ENCODE measurements at places on chromosomes 3 and 15.
A peak's percentile ranks its signal among the peaks of the same experiment; 100 is the strongest.

GRCh38 chr15:60006203-60006862 is 2.2 kb downstream of the FOXB1 start:
- no peak for DNase-seq

GRCh38 chr15:27045796-27046195 is 74.8 kb downstream of the GABRG3 start:
- no peak for DNase-seq

DNA sequence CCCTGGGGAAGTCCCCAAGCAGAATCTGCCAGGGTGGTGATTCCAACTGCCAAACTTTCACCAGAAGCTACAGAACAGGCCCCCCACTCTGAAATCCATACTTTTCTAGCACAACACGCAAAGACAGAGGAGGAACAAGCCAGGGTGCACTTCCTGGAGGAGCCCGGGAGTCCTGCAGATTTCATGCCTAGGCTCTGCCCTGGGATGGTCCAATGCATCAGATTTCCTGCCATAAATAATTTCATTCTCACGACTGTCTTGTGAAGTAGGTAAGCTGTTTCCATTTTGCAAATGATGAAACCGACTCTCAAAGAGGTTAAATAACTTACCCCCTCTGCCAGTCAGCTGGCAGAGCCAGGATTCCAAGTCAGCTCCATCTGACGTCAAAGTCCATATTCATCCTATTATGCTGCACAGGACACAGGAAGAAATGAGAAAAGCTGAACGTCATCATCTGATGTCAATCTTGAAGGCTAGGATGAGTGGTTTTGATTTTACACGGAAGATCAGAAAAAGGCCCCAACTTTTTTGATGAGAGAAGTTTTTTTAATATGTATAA is 134.8 kb upstream of the IGF1R start:
- no peak for DNase-seq

DNA sequence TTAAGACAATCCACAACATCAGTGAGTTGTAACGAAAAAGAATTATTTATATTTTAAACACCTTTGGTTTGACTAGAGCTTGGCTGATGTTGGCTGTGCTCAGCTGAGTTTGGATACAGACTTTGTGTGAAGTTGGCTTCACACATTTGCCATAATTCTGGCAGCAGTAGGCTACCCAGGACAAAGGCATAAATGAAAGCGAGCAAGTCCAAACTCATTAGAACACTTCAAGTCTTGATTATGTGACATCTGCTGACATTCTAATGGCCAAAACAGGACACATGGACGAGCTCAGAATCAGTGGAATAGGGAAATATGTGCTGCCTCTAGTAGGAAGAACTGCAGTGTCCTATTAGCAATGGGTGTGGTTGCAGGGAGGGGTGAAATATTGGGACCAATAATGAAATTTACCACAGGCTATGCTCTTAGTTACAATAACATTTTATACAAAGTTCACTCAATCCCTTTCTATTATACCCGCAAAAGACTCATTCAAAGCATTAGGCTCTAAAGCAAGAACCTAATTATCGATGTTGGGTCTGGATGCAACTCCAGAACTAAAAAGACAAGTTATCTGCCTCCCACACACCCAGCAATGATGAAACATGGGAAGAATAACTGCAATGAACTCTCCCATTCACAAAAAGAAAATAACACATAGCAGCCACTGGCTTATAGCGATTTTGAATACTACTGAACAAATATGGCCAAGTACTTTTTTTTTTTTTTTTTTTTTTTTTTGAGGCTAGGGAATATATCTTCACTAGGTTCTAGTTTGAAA is 493.9 kb upstream of the RASGRP1 start:
- DNase-seq = no peak

DNA sequence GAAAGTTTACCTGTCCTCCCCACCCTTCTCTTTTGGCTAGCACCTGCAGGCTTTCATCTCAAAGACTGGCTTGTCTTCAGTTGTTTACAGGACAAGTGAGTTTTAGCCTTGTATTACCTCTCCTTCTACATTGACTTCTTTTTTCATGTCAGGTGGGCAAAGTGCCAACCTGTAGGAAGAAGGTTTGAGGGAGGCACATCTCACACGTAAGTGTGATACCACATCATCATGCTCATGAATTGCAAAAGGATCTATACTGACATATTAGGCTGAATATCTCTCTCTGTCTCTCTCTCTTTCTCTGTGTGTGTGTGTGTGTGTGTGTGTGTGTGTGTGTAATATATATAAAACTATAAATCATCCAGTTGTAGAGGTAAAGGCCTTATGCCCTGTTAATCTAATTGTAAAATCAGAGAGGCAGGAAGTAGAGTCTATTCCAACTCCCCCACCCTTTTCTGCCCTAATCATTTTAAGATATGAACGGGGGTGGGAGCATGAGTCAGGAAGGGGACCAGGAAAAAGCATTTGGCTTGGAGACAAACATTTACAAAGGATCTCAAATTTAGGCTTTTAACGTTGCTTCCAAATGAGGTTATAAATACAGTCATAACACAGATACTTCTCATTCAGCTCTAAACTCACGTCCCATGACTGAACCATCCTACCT is 107.0 kb upstream of the PFN2 start:
- DNase-seq = no peak

- DNase-seq = no peak
These were observed 25.3 kb downstream of the FBXO22 start for GRCh38 chr15:75928680-75929608.

GRCh38 chr15:54520616-54521015 is 542.4 kb downstream of the UNC13C start:
- DNase-seq = no peak

GRCh38 chr15:74156678-74157411 is 16.7 kb upstream of the ISLR start:
- DNase-seq = no peak

GRCh38 chr3:134807189-134807588 is 12.1 kb downstream of the EPHB1 start:
- peak; percentile 67 for DNase-seq

DNA sequence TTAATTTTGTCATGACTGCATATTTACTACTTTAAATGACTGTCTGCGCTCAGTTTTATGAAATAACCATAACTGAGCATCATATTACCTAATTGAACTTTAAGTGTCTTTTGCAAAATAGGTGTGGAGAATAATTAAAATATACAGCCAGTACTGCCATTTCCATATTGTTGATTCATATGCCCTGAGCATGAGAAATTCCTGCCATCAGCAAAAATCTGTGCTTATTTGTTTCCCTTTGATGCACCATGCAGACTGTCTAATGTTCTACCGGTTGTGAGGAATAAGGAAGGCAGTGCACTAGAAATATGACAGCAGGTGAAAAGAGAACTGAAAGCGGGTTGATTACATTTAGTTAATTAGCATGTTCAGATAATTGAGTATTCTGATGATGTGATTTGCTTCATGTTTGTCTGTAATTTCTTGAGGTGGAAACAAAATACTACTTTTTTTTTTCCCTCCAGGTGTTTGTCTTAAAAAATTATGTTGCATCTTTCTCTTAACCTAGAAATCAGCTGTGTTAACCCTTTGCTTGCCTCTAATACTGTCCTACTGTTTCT is 229.4 kb upstream of the AZI2 start:
- DNase-seq = no peak

- no peak for DNase-seq
These were observed 130.6 kb downstream of the STAG1 start for GRCh38 chr3:136621628-136622027.

DNA sequence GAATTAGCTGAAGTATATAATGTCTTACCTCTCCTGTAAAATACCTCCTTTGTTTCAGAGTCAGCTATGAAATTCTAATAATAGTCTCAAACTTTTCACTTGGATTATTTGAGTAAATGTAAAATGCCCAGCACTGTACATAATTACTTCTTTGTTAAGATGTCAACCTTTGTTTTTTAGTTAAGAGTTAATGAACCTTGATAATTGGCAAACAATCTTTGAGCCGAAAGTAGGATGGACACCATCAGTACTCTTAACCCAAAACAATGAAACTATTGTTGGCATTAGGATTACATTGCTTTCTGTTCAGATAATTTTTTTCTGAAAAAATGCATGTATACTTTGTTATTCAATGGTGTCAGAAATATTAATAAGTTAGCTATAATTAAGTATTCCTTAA is 3.0 kb upstream of the NECTIN3 start:
- no peak for DNase-seq

DNA sequence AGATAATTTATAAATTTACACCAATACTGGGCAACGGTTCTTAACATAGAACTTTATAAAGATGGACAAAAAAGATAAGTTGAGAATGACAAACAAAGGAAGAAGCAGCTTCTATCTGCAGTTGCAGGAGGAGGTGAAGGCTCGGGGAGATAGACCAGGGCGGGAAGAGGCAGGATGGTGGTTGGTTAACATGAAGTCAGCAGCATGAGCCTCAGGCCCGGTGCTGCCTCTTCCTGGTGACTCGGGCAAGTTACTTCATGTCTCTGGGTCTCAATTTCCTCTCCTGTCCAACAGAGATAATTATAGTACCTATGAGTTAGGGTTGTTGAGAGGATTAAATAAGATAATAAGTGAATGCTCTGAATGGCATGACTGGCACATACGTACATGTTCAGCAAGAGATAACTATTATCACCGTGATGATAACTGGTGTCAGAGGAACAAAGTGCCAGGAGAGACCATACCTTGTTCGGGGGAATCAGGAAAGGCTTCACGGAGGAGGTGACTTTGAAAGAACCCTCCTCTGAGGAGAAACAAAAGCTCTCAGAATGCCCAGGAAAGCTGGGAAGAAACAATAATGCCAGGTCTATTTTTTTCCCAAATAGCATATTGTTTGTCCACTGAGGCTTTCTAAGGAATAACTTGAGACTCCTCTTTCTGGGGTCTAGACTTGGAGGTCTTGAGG is 4.4 kb downstream of the PAK6 start:
- DNase-seq = no peak

DNA sequence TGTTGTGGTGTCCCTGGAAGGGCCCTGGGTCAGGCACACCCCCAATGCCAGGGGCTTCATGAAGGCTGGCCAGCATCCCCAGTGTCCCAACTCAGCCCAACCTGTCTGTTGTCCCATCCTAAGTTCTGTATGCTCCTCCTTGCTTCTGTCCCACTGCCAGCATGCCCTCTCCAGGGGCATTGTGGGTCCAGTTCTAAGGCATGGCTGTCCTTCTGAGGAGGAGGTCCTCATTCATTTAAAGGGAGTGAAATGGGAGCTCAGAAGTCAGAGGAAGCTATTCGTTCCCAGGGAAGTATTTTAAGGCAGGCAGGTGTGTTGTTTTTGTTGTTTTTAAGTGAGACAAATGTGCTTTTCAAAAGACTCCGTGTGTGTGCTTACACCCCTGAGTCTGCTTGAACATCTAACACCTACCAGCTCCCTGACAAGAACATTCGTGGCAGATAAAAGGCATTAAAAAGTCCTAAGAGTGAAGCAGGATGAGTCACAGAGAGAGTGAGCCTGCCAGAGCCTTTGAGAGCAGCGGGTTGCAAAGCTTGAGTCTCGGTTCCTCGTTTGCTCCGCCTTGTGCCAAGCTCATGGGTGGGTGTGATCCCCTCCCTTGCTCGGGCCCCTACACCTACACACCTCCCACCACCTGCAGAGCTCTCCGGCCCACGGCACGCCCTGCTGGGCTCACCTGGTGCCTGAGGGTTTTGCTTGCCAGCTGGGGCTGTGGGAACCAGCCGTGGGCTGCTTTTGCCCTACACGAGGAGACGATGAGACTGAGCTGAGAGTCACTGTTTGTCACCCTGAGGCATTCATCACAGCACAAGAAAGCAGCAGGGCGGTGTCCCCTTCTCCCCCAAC is 183.4 kb upstream of the TOPAZ1 start:
- no peak for DNase-seq

DNA sequence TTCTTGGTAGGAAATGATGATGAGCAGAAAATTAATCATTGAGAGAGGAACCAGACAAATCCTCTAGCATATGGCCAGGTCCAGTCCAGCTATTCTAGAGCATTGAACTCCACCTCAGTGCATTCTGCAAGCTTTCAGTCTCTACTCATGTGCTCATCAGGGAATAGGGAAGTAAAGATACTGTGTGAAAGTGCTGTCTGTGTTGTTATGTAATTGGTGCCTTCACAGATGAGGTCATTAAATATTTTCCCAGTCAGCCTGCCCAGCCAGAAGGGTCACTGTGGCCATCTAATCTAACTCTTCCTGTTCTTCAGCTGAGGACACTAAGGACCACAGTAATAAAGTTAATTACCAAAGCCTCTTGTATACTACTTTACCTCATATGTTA is 28.2 kb downstream of the C3orf62 start:
- DNase-seq = no peak

DNA sequence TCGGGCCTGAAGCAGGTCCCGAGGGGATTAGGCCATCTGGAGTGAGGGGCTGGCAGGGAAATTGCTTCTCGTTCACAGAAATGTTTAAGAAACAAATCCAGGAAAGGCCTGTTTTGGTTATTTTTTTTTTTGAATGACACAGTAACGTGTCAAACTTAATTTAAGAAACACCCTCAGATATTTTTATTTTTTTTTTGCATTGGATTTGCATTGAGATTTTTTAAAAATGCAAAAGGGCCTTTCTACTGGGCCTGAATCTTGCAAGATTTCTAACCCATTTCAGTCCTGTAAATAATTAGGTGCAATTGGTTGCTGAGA is 25.0 kb upstream of the KLF13 start:
- no peak for DNase-seq

DNA sequence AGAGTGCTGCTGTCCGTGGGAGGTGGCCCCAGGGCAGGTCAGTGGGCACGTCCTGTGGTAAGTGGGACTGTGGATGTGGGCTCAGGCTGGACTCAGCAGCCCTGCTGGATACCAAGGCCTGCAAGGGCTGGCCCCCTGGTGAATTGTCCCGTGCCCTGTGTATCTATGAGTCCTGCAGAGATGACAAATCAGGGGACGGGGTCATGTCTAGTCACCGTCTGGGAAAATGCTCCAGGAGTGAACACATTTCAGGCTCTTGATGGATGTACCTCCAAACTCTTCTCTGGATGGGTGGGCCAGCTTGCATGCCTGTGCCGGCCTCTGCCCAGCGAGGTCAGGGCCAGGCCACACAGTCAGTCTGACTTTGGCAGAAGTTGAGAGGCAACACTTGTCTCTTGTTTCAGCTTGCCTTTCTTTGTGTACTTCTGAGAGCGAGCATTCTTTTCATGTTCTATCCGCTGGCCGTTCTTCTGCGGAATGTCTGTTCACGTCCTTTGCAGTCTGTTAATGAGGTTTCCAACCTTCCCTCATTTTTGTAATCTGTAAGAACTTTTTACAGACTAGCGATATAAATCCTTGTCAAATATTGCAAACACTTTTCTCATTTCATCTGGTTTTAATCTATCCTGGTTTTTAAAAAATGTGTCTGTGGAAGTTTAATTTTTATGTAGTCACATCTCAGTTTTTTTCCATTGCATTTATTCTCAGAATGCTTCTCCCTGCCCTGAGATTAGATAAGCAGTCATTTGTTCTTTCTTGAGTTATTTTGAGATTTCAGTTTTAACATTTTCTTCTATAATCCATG is 11.4 kb upstream of the STAB1 start:
- DNase-seq = no peak

Measured in vagina (tissue), 2 donors.